ENCODE measurements at places on chromosomes 5 and 9.

DNA sequence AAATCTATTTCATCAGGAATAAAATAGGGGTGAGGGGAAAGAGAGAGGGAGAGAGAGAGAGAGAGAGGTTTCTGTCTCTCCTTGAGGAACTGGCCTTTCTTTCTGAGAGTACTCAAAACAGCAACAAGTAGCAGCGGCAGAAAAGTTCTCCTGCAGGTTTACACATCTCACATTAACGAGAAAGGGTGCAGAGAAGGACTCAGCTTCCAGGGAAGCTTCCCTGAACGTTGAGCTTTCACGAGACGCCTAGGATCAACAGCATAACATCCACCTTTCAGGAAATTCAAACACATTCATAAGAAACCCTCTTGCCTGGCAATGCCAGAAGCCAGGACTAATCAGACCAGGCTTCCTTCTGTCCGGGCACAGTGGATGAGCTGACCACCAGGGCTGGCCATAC, 162.9 kb downstream of the ZDHHC21 start:
- DNase-seq: peak; percentile 84

- no peak for DNase-seq
These were observed 59.5 kb downstream of the ADGRV1 start for GRCh38 chr5:90618071-90618470.

DNA sequence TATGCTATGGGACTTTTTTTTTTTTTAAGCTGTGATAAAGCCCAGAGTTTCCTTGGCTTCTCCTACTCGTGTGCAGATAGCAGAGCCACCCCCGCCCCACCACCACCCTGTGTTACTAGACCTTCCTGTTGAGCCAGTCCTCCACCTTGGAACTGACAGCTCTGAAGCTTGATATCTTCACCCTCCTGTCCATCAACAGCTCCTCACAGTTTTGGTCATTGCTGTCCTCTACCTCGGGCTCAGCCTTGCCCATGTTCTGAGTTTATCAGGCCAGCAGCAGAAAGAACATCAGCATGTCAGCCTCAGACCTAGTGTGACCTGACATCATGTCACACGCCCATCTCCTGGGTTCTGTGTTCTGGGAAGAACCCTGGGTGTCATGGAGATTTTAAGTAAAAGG, 167.1 kb upstream of the RAI14 start:
- no peak for DNase-seq

DNA sequence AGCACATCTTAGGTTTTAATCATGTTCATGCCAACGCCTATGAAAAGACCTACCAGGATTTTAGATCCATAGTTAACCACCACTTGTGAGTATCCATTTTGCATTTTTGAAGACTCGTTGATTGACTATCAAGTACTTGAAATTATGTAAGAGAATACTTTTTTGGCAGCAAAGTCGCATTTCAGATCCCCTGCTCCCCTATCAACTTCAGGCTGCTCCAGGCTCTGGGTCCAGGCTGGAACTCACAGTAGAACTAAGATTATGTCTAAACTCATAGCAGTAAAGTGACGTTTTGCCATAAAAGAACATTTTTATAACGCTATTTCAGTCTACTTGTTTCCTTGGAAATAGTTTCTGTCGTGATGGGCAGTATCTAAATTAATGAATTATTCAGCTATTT, 267.7 kb downstream of the FANCC start:
- DNase-seq: no peak

DNA sequence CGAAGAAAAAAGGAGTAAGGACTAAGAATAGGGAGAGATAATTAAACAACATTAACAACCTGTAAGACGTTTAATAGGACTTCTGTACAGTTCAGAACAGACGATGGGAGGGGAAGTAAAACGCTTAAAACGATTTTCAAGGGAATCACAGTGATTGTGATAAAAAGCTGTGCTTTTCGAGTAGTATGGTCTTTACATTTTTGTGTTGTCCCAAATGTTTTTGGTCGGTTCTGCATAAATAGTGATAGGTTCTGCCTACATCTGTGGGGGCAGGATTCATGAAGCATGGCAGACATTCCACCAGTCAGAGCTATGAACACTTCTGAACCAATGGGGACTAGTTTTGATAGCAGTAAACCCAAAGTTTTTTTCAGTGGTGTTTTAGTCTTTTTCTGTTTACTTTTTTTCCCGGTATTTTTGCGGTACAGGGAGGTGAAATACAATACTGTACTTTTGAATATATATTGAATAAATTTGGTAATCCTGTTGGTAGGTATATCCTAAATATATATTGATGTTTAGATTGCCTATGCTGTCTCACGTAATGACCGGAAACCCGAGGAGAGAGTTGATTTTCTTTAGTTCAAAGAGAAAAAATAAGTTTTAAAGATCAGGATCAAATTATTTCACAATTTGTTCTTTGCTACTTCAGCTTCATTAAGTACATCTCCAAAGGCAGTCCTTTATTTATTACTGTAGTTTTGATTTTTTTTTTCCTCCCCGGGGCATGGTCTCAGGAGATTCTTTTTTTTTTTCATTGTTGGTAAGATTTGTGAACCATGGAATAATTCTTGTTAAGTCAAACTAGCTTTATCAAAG, 1.3 kb downstream of the ERBIN start:
- DNase-seq: no peak

DNA sequence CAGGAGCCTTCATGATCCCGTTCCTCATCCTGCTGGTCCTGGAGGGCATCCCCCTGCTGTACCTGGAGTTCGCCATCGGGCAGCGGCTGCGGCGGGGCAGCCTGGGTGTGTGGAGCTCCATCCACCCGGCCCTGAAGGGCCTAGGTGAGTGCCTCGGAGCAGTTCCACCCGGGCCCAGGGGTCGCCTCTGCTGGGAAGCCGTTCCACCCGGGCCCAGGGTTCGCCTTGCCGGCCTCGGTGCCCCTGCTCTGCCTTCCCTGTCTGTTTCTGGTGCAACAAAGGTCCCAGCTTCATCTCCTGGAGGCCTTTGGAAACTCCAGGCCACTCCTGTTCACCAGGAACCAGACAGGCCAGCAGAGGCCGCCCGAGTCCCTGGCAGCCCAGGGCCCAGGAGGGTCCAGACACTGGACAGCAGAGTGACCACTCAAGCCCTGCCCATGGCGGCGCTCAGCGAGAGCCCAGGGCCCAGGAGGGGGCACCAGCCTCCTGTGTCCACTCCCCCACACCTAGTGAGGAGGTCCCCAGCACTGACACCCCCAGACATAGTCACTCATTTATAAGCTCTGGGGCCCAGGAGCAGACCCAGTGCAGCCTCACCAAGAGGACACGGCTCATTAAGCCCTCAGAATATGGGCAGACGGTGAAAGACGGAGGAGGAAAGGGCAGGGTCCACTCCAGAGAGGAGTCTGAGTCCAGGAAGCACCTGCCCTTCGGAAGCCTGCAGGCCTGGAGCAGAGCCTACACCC, 7.5 kb downstream of the SLC6A19 start:
- peak; percentile 71 for DNase-seq

- DNase-seq: peak; percentile 28
These were observed 343.0 kb downstream of the RAB3C start for GRCh38 chr5:58925627-58926540.

GRCh38 chr5:6080930-6081726, 297.2 kb downstream of the MED10 start:
- no peak for DNase-seq

- DNase-seq: no peak
These were observed 69.8 kb downstream of the SGCD start for GRCh38 chr5:156396830-156397081.

DNA sequence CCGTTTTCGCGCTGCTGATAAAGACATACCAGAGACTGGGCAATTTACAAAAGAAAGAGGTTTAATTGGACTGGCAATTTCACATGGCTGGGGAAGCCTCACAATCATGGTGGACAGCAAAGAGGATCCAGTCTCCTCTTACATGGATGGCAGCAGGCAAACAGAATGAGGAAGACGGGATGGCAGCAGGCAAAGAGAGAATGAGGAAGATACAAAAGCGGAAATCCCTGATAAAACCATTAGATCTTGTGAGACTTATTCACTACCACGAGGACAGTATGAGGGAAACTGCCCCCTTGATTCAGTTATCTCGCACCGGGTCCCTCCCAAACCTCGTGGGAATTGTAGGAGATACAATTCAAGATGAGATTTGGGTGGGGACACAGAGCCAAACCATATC, 95.0 kb downstream of the OSTF1 start:
- no peak for DNase-seq

DNA sequence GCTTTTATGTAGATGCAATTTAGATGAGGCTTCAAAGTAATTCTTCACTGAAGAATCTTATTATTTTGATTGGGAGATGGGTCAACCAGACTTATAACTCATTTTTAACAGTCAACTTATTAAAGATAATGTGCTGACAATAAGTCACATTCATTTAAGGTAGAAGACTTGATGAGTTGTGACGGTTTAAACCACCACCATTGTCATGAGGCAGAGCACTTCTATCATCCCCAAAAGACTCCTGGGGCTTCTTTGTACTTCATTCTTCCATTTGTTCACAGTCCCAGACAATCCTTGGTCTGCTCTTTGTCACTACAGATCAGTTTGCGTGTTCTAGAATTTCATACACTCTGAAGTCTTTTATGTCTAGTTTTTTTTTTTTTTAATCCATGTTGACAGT, 346.1 kb downstream of the RASEF start:
- no peak for DNase-seq

DNA sequence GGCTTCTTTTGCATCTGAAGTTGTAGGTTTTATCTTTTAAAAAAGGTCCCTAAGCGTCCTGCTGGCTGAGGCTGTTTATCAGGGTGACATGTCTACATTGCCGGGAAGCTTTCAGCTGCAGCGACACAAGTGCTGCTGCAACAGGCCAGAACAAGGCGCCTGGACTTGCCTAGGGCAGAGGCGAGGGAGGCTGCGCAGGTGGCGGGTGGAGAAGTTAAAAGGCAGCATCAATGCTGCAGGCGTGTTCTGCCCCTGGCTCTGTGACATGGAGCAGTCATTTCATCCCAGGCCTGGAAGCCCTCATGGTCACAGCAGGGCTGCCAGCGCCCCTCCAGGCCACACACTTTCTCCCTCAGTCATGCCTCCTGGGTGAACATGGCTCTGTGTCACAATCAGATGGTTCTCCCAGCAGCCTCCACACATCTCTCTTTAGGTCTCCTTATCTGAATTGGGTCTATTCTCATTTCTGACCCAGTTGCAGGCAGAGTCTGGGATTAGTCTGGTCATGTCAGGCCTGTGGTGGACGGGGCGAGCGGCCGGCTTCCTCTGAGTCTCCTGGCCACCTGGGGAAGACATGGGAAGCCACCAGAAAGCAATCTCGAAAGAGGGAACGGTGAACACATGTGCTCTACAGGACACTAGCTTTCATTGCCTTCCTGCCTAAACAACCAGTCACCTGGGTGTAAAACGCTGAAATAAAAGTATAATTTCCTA, 41.3 kb downstream of the IRX2 start:
- no peak for DNase-seq

DNA sequence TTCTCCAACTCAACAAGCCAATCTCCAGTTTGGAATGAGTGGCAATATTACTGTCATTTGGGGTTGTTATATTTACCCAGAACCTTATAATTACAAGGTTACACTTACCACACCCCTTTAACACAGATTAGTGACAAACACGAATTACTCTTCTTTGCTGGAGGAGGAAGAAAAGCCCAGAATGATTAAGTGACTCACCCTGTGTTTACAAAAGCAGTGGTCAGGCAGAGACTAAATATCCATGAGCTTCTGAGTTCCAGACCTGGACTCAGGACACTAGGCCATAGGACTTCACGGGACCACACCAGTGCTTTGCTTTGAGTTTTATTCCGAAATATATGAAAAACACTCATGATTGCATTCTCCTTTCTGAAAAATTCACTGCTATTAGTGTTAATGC, 370.8 kb downstream of the TLE1 start:
- DNase-seq: no peak

DNA sequence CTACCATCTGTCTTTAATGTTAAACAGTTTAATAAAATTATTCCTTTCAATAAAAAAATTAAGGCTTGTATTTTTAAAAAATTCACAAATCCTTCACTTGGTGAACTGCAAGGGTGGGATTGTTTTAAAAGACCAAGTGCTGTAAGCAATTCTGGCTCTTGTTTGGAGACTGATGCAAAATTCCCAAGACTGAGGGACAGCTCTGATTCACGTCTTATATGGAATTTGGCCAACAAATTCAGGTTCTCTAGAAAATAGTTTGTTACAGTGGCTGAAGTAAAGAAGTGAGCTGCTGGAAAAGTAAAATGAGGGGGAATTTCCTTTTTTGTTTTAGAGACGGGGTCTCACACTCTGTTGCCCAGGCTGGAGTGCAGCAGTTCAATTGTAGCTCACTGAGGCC, 58.3 kb downstream of the PRELID2 start:
- DNase-seq: no peak

- DNase-seq: no peak
These were observed 483.4 kb downstream of the PLK2 start for GRCh38 chr5:57976506-57976905.

DNA sequence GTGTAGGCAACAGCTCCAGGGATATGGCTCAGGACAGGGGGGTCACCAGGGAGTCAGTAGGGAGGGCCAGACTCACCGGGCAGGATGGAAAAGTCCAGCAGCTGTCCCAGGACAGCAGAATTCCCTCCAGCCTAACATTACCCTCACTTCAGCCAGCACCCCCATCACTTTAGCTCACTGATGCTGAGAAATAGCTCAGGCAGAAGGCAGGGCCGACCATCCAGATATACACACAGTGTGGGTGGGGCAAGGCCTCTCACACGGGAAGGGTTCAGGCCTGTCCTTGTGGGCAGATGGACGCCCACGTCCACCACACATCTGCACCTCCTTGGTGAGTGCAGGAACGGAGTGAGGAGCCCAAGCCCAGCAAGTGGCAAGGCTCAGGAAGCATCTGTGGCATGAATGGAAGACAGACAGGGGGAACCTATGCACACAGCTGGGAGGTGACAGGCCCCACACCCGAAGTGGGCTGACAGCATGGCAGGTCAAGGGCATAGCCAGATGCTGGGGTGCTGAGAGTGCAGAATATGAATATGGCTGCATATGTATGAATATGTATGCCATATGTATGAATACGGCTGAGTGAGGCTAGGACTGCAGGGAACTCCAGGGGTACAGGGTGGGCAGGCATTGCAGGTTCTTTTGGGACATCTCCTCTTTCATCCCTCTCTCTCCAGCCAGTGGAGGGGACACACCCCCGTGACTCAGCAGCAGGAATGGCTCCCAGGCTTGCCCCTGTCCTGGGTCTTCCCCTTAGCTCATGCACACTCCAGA, 17.0 kb downstream of the BICD2 start:
- no peak for DNase-seq

DNA sequence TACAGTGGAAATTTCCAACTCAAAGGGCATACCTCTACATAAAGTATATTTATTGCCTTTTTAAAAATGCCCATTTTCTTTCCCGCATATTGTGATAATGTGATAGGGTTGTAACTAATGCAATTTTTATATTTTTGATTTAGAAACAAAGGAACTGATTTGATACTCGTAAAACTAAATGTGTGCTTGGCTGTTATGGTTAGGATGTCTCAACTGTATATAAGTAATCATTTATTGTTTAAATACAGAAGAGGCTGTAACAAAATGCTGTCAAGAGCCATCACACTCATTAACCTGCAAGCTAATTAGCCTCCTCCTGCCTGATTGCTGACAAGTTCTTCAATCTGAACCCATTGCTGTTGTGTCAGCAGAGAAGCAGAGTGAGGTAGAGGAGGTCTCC, 149.2 kb downstream of the PBX3 start:
- DNase-seq: no peak

GRCh38 chr5:38601133-38601862, 44.9 kb upstream of the LIFR start:
- no peak for DNase-seq

GRCh38 chr5:79224286-79224984, 11.5 kb upstream of the JMY start:
- no peak for DNase-seq

Measured in NCI-H1092 treated with DMSO at 0.1 percent for 48 hours (cell line).